T-helper 2 cell treated with Interferon-gamma antibody and Interleukin-4, amounts not matched to agents 100 ng/mL and 5 ng/mL, for 36 hours (primary cell): ENCODE measurements at places on chromosomes 1 and 21. TPM values are rescaled to one million over a fixed set of nuclear protein-coding genes. Genes with fewer than 3 reads are reported as not detected.

SPATA45 gene
- total RNA-seq, result not detected in 2 replicates

LPAR3 gene
- 0.09 and 0.25 TPM in 2 replicates for total RNA-seq

XCL1 gene
- 0.91 and 1.1 TPM in 2 replicates for total RNA-seq

CTPS1 gene
- 73.1 and 73.7 TPM in 2 replicates for total RNA-seq

CASQ1 gene
- total RNA-seq, result 0.11 TPM in 1 of 2 replicates, not detected in the other

USH2A gene
- total RNA-seq, result not detected in 2 replicates

KIAA0040 gene
- total RNA-seq, result 88.2 and 90.1 TPM in 2 replicates

TMPRSS3 gene
- 3.9 and 5.3 TPM in 2 replicates for total RNA-seq

PTCH2 gene
- 0.84 and 1.1 TPM in 2 replicates for total RNA-seq

SLC45A1 gene
- total RNA-seq, result 0.39 and 0.86 TPM in 2 replicates

CHI3L1 gene
- total RNA-seq, result not detected in 2 replicates

WNT3A gene
- not detected in 2 replicates for total RNA-seq

C4BPA gene
- not detected in 2 replicates for total RNA-seq

RUNX3 gene
- 93.0 and 98.8 TPM in 2 replicates for total RNA-seq

ZNF695 gene
- total RNA-seq, result 0.48 and 0.95 TPM in 2 replicates

HHAT gene
- total RNA-seq, result 0.73 and 1.0 TPM in 2 replicates

RNF186 gene
- total RNA-seq, result not detected in 2 replicates

RTCA gene
- 49.5 and 51.2 TPM in 2 replicates for total RNA-seq

S100A7 gene
- not detected in 2 replicates for total RNA-seq

TRIM63 gene
- total RNA-seq, result not detected in 2 replicates

ANGPTL1 gene
- not detected in 2 replicates for total RNA-seq

VASH2 gene
- 0.32 and 0.61 TPM in 2 replicates for total RNA-seq

LAMTOR2 gene
- 69.4 and 71.6 TPM in 2 replicates for total RNA-seq

LCA5L gene
- not detected in 2 replicates for total RNA-seq

PGLYRP3 gene
- total RNA-seq, result not detected in 2 replicates

AADACL3 gene
- total RNA-seq, result not detected in 2 replicates

LRRC38 gene
- total RNA-seq, result not detected in 2 replicates
